Activated CD8-positive, alpha-beta T cell treated with anti-CD3 and anti-CD28 coated beads, Interleukin-2, amount 10 ng/mL, durations not matched to agents 7 days and 5 days (primary cell): ENCODE measurements at places on chromosomes 11 and 22.

DNA sequence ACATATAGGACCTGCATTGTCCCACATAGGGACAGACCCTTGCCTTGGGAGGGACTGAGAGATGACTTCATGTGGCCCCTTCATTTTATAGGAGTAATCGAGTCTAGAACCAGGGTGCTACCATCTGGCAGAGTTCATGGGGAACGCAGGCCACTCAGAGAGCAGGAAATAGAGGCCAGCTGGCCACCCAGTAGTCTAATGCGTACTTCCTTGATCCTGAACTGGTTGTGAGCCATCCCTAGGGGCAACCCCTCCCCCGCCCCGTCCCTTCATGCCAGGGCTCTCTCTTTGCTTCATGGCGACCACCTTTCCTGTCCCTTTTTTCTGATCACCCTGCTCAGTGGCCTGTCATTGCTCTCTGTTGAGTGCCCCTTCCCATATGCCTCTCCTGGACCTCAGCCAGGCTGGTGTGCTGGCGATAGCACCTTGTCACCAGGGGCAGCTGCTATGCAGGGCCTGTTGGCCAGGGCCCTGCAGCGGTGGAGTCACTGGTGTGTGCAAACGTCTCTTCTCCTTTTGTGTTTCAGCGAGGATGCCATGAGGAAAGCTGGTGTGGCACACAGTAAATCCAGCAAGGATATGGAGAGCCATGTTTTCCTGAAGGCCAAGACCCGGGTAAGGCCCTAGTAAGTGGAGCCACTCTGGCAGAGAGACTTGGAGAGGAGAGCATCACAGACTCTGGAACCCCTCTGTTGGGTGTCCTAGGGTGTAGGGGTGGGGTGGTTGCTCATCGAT, 29.3 kb downstream of the MED15 start:
- DNase-seq, result no peak

GRCh38 chr22:47174096-47174495, 411.6 kb downstream of the TBC1D22A start:
- no peak for DNase-seq

- no peak for DNase-seq
Observed at GRCh38 chr11:24497831-24498230, 978 bp downstream of the LUZP2 start.

DNA sequence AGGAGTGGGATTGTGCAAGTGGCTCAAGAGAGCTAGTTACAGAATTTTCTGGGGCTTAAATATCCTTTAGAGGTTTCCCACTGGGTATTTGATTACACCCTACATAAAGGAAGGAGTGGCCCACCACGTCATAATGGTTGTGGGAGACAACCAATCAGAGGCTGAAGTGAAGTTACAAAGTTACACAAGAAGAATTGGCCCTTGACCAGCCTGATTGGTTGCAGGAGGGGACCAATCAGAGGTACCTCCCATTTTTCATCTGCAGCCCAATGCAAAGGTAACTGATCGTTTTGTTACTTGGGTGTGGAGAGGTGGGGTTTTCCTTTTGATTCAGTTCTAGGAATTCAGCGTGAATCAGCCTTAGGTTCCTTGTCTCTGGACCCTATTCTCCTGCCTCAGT, 430.5 kb upstream of the FAT3 start:
- no peak for DNase-seq

DNA sequence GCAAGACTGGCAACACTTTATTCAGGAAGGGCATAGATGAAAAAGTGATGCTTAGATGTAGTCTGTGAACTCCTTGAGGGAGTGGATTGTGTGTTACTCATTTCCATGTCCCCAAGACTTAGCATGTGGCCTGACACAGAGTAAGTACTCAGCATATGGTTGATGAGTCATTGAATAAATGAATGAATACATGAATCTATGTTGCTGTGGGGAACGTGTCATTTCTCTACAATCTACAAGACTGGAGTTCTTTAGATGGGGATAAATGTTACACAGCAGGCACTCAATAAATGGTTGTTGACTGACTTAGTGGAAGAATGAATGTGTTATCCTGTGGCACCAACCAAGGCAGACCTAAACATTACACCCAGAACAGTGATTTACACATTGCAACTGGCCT, 17.9 kb downstream of the BPIFC start:
- DNase-seq, result no peak

DNA sequence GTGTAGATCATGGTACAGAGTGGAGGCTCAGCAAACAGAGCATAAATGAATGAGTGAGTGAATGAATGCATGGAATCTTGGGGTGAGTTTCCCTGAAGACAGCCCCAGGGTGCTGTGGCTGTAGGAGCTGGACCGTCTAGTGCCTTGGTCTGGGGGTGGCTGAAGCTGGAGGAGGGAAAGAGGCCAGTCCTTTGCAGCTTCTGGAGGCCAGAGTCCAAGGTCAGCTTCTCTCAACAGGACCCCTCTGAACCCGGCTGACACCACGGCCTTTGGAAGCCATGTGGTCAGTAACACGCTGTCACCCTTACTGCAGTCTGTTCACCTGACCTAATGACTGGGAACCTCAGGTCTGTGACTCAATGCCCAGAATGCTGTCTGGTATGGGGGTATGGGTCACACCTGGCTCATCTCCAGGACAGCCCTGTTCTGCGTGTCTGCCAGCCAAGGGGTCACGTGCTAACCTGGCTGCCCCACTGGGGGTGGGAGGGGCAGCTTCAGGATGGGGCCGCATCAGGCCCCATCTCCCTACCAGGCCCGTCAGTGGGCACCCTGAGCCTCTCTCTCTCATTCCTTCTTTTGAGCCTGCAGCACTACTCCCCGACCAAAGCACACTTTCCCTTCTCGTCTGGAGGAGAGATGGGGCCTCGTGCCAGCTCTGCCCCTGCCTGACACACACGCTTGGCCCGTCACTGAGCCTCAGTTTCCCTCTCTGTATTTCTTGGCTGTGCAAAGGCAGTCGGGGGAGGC, 24.1 kb upstream of the CHKA start:
- no peak for DNase-seq

DNA sequence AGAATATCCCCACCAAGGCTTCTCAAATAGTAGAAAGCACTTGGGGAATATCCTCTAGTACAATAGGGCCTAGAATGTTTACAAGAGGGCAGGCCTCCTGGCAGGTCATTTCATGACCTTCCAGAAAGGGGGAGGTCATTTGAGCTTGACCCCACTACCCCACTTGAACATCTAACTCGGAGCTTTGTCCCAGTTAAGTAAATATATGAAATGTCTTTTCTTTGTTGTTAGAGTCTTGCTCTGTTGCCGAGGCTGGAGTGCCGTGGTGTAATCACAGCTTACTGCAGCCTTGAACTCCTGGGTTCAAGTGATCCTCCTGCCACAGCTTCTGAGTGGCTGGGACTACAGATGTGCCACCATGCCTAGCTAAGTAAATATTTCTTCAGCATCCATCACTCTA, 108.4 kb downstream of the ABTB2 start:
- no peak for DNase-seq

- DNase-seq, result no peak
Observed at GRCh38 chr11:46047520-46047919, 73.7 kb downstream of the PHF21A start.

GRCh38 chr11:117814204-117814765, 10.3 kb downstream of the FXYD2 start:
- no peak for DNase-seq

GRCh38 chr11:20235164-20235563, 74.9 kb upstream of the DBX1 start:
- DNase-seq, result no peak

GRCh38 chr11:17135916-17136683, 58.6 kb upstream of the RPS13 start:
- no peak for DNase-seq
